ENCODE measurements at places on chromosomes 5 and 9.

DNA sequence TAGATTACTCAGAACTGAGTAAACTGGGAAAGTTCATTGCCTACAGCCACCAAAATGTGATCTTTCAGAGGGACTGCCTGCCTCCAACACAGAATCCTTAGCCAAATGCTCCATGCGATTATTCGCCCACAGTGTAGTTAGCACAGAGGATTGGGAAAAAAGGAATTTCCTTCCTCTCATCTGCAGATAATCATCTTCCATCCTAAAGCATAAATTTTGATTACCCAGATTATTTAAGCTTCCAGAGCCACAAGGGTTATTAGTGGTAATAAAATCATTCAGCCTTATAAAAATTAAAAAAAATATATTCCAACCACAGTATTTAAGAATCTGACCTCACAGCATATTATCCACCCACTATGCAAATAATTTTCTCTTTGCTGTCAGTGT lies 285.3 kb upstream of the GRAMD2B start:
- no peak for DNase-seq

DNA sequence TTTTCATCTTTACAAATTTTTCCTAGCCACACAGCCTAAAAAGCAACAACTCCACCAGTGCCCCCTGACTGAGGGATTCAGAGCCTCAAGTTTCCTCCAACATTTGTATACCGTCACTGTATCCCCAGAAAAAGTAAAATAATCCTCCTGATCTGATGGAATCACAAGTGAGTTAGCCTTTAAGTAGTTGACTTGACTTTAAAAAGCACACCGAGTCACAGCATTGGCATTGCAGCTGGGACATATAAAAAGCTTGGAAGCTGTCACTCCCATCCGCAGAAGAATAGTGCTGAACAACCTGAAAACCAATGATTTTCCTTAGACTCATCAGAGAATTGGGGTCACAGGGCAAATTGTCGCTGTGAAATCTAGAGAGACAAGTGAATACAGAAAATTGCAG lies 41.6 kb upstream of the FBN2 start:
- no peak for DNase-seq

DNA sequence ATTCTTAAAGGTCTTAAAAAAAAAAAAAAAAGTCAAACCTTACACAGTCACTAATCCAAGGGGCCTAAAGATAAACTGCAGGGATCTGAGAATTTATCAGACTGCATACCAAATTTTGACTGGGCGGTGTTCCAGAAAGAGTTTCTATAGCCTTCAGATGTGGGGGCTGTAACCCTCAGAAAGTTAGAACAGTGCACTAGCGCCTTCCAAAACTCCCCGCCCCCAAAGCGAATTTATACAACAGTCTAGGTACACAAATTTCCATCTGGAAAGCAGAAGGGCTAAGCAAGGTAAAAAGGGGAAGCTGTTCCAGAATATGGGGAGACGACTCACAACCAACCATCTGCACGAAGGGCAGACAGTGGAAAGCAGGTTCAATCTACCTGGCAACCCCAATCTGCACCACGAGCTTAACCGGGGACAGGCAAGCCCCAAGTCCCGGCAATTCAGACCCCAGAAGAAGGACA lies 813 bp downstream of the ERMP1 start:
- no peak for DNase-seq

GRCh38 chr9:78320030-78320693 lies 23.2 kb downstream of the PSAT1 start:
- no peak for DNase-seq

GRCh38 chr5:56837956-56838355 lies 22.6 kb downstream of the MAP3K1 start:
- no peak for DNase-seq

GRCh38 chr9:95507464-95508241 lies 9.1 kb downstream of the PTCH1 start:
- DNase-seq: no peak

DNA sequence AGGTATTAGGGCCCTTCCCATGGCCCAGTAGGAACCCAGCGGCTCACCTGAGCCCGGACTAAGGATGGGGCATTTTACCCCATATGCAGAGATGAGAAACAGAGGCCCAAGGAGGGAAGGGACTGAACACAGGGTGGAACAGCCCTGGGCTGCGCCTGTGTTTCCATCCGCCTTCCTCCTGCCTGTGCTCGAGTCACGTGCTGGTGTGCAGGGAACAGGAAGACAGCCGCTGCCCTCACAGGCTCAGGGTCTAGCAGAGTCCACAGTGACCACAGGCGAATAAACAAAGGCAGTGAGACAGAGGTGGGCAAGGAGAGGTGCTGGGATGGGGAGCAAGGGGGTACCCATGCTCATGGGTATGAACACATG lies 129.4 kb downstream of the C9orf50 start:
- DNase-seq: no peak

- no peak for DNase-seq
Measured at GRCh38 chr5:141039517-141039916, 11.7 kb upstream of the PCDHB1 start.

GRCh38 chr5:65017636-65018035 lies 248.9 kb downstream of the CWC27 start:
- DNase-seq: no peak

- DNase-seq: peak; percentile 28
Measured at GRCh38 chr5:59999056-59999455, 105.5 kb upstream of the PDE4D start.

DNA sequence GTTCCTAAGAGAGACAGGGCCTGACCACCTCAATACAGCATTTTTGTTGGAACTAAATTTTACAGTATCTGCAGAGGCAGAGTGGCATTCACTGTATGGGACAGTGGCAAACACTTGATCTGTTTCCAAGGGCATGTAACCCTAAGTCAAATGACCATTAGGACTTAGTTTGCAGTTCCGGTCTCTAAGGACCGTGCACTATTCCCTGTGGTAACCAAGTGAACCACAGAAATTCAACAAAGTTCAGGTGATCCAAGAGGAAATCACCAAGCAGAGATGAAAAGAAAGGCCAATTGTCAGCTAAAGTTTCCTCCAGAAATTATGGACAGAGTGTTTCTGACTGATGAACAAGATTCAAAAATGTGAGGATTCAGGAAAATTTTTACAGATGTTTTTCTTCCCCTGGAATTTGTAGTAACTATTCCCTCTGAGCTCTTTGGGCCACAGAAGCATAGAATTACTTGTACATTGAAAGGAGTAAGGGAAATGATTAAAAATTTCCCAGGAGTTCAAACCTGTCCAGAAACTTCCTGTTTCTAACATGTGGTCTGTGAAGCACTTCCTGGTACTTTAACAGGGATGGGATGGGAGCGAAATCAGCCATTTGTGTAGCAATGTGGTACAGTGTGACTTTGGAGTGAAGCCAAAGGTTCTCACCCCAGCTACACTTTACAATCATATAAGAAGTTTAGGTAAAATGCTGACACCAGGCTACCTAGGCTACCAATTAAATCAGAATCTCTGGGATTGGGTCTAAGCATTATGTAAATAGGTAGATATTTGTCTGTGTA lies 266.1 kb upstream of the MAP3K1 start:
- no peak for DNase-seq

GRCh38 chr5:151258816-151259215 lies 5.8 kb downstream of the GM2A start:
- no peak for DNase-seq

- peak; percentile 19 for DNase-seq
Measured at GRCh38 chr5:116068028-116068632, 16.7 kb upstream of the COMMD10 start.

- no peak for DNase-seq
Measured at GRCh38 chr9:15268317-15268716, 38.7 kb downstream of the TTC39B start.

DNA sequence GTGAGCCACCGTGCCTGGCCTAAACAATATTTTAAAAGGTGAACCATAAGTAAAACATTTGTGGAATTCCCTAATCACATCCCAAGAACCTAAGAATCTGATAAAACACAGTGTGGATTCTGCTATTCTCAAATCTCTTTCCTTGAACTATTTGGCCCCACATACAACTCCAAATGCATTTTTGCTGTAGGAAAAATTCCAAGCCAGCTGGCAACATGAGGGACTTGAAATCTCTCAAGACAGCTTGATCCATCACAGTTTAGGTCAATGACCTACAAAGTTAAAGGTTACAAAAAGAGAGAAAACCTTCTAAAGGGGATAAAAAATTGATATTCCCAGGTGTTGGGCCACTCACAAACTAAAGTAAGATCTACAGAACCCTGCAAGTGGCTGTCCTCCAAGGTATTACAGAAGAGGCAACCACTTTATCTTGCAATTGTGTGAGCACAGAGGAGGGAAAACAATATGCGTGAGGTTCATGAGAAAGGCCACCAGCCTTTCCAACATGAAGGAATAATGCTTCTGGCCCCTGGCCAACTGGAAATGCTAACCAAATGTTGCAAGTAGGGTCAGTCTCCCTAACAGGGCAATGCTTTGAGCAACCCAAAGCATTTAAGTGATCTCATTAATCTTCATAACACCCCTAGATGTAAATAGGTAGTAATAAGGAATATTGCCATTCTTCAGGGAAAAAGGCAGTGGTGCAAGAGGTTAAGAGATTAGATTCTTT lies 221.4 kb downstream of the SEMA5A start:
- no peak for DNase-seq

DNA sequence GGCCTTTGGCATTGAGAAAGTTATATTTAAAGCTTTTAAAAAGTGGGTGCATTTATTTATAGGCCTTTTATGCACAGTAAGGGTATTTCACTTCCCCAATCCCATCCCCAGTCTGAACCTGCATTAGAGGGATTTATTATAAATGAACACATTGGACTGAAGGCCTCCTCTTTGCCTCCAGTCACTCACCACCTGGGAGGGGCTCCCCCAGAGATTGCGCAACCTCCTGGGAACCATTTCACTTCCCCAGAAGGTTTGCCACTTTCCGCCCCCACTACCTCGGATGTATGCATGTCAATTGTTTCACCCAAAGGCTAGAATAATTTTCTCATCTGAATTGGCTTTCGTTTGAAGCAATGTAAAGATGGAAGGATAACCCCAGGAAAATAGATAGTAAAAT lies 29.8 kb upstream of the VCAN start:
- no peak for DNase-seq

DNA sequence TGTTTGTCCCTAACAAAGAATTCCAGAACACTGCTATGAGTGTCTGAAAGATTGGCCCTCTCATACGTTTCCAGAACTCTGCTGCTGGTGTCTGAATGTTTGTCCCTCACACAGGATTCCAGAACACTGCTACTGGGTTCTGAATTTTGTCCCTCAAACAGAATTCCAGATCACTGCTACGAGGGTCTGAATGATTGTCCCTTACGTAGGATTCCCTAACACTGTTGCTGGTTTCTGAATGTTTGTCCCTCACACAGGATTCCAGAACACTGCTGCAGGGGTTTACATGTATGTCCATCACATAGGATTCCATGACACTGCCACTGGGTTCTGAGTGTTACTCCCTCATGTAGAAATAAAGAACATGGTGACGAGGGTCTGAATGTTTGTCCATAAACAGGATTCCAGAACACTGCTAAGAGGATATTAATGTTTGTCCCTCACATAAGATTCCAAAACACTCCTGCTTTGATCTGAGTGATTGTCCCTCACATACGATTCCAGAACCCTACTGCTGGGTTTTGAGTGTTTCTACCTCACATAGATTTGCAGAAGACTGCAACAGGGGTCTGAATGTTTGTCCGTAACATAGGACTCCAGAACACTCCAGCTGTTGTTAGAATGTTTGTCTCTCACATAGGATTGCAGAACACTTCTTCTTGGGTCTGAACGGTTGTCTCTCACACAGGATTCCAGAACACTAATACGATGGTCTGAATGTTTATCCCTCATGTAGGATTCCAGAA lies 214.4 kb downstream of the FOXD4L6 start:
- DNase-seq: no peak

DNA sequence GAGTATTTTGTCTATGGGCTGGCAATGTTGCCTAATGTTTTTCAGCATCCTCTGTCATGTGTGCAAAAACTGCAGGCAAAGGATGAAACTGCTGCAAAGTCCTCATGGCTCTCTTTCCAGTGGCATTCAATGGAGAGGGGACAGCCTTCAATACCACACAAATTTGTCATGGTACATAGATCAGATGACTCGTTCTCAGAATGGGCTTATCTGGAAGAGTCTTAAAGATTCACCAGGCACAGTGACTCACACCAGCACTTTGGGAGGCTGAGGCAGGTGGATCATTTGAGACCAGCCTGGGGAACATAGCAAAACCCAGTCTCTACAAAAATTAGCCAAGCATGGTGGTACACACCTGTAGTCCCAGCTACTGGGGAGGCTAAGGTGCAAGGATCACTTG lies 5.3 kb downstream of the CDKN2AIPNL start:
- DNase-seq: no peak

- DNase-seq: no peak
Measured at GRCh38 chr5:139651043-139651834, 3.1 kb downstream of the CXXC5 start.

DNA sequence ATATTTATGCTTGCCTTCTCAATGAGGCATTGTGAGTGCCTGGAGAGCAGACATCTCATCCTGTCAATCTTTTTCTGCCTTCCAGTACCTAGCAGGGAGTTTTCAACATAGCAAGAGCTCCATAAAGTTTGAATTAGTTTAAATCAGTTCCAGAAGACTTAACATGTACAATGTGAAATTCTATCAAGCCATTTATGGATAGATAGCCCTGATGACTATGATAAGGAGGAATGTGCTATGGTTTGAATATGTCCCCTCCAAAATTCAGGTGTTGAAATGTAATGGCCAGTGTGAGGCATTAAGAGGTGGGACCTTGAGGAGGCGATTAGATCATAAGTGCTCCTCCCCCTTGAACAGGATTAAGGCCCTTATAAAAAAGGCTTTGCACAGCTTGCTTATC lies 306.9 kb upstream of the SMARCA2 start:
- no peak for DNase-seq

- DNase-seq: no peak
Measured at GRCh38 chr5:84696651-84697050, 312.0 kb upstream of the EDIL3 start.

GRCh38 chr9:88905506-88905905 lies 85.8 kb upstream of the S1PR3 start:
- DNase-seq: no peak

DNA sequence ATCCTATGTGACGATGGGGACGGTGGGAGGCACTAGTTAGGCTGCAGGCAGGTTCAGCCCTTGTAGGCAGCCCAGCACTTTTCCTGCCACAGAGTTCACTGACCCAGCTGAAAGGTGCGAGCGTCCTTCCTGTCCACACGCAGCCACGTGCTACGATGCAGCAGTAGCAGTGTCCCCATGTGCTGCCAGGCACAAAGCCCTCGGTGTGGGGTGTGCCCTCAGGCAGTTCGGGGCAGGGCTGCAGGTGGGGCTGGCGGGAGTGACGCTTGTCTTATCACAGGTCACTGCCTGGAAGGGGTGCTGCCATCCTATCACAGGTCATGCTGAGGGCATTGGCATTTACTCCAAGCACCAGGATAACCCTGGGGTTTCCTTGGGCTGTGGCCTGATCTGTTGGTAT lies 46.8 kb upstream of the CLPTM1L start:
- DNase-seq: no peak

GRCh38 chr5:9361835-9362234 lies 184.0 kb downstream of the SEMA5A start:
- no peak for DNase-seq

DNA sequence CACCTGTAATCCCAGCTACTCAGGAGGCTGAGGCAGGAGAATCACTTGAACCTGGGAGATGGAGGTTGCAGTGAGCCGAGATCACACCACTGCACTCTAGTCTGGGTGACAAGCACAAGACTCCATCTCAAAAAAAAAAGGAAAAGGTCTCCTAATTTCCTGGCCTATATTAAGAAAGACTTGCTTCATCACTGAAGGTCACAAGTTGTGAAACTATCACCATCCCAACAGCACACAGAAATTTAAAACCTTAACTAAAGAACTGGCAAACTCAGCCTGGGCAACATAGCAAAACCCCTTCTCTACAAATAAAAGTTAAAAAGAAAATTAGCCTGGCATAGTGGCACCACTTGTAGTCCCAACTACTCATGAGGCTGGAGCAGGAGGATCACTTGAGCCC lies 17.2 kb downstream of the FRMD3 start:
- no peak for DNase-seq

All from AG04449 (cell line).